GM12891 (cell line): ENCODE measurements at places on chromosomes 5 and 9.

DNA sequence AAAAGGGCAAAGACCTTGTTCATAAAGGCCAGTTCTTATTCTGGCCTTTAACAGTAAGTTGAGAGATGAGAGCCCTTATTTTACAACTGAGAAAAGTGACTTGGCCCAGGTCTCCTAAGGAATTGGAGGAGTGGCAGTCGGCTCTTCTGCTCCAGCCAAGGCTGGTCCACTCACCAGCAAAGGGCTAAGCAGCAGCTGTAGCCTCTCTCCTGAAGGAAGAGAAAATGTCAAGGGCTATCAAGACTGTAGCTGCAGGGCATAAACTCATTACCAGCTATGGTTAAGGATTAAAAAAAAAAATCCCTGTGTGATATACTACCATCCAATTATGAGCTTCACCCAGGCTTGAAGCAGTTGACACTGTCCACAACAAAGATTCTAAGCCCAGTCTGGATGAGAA is 138.6 kb upstream of the RAD23B start:
- no peak for DNase-seq

- DNase-seq = no peak
Observed at GRCh38 chr5:96844481-96844990, 31.8 kb upstream of the ERAP2 start.

DNA sequence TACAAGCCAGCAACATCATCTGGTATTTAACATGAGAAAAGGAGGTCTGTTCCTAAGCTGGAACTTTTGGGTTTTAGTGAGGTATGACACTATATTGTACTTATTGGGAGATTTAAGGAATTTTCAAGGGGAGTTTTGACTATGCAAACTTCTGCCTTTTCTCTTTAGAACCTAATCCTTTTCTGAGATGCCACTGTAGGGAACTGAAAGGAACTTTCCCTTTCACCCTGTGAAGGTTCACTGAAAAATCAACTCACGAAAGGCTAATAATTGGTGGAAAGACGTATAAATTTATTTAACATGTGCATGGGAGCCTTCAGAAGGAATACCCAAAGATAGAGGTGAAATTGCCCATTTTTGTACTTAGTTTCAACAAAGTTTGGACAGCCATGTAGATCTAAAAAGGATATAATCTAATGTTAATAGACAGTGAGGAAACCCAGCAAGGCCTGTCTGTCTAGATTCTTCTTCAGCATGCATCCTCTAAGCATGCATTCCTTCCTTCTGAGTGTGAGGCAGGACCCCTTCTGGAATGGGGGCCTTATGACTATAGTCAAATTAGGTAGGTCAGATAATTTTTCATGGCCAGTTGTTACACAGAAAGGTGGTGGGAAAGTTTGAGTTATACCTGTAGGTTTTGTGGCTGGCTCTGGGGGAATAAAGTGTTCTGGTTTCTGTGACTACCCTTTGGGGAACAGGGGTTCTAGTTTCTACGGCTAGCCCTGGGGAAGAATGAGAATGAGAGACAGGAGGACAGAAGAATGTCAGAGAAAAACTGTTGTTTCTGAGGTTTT is 200.3 kb downstream of the C9orf152 start:
- peak; percentile 17 for DNase-seq

DNA sequence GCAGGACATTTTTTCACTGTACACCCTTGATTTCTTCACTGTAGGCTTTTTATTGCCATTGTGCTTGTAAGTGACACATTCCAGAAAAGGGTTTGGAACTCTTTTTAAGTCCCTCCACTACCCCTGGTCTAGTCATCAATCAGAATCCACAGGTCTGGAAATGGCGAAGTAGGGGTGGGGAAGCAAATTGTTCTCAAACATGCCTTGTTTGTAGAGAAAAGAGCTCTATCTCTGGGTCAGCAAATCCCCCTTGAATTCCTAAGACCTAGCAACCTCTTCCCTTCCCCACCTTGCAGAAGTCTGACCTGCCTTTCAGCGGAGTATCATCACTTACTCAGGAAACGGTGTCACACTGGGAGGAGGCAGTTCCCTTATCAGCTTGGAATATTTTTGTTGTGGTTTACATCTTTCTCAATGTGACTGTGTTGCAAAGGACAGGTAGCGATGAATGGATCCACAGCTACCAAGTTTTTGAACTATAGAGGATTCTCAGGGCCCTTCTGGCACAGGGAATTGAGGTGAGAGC is 3.2 kb downstream of the SH3RF2 start:
- DNase-seq = no peak

DNA sequence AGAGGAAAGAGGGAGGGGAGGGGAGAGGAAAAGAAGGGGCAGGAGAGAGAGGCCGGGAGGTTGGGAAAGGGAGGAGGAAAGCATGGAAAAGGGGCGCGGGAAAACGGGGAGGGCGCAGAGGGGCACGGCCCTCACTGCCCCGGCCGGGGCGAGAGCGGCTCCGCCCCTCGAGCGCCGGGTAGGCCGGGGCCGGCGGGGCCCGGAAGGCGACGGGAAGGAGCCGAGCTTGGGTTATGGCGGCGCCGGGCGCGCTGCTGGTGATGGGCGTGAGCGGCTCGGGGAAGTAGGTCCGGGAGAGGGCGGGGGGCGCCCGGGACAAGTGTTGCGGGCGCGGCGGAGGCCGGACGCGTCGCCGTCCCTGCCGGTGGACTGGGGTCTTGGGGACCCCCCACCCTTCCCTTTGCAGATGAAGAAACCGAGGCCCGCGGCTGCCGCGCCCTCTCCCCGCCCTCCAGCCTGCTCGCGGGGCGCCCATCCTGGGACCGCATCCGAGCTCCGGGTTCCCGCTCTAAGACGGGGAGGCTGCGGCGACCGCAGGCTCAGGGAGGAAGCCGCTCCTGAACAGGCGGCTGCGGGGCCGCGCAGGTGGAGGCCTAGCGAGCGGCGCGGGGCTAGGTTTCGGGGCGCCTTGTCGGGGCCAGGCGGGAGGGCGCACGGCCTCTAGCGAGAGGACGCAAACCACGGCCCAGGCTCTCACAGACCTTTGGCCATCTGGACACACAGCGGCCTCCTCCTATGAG is at the start of gene IDNK:
Gene IDNK, plus strand, starts transcription at position 205 of the 740 bp plus-strand sequence. Its CDS starts 29 bp downstream, at position 234.
- peak; percentile 71 for DNase-seq

DNA sequence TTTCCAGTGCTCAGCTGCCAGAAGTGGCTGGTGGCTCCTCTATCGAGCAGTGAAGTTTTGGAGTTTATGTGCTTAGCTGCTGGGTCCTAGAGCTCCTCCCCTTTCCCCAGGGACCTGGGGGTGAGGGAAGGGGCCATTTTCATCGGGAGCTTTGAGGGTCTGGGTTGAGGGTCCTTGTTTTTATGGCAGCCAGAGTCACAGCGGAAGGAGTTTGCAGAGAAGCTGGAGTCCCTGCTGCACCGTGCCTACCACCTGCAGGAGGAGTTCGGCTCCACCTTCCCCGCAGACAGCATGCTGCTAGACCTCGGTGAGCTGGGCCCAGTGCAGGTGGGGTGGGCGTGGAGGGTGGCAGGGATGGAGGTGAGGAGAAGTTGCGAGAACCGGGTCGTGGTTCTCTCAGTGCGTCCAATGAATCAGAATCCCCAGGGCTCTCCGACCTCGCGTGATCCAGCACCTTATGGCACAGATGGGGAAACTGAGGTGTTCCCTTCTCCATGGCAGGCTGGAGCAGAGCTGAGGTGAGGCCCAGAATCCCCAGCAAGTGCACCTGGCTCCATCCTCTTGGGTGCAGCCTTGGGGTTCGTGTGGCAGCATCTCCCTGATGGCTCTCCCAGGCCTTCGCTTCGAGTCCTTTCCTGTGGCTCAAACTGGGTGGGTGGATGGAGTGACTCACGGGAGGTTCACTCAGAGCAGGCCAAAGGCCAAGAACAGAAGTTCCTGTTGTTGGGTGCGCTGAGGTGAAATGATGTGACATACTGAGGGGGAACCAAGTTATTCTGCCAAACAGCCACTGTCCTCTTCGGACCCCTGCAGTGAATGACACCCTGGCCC is 21.7 kb upstream of the DOLPP1 start:
- DNase-seq = no peak

DNA sequence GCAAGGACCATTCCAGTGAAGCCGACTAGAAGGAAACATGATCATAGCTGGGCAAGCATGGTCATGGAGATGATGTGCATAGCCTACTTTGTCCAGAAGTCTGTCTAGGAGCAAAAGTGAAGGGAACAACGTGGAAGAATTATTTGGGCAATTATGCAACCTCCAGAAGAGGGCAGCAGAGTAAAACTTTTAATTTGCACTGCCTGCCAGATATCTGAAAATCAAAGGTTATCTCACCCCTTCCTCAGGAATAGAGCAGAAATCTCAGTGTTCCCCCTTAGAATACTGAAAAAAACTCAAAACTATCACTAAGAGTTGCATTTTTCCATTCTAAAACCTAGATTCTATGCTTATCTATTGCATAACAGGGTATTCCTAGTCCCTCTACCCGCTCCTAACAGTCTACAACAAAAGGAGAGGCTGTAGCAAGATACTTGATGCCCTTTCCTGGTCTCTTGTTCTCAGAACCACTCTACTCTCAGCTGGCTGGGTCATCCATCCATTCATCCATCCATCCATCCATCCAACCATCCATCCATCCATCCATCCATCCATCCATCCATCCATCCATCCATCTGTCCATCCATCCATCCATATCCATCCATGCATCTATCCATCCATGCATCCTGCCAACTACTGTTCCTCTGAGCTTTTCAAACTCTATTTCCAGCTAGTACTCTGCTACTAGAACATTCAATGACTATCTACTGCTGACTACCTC is 8.4 kb upstream of the SETD9 start:
- DNase-seq = peak; percentile 6

DNA sequence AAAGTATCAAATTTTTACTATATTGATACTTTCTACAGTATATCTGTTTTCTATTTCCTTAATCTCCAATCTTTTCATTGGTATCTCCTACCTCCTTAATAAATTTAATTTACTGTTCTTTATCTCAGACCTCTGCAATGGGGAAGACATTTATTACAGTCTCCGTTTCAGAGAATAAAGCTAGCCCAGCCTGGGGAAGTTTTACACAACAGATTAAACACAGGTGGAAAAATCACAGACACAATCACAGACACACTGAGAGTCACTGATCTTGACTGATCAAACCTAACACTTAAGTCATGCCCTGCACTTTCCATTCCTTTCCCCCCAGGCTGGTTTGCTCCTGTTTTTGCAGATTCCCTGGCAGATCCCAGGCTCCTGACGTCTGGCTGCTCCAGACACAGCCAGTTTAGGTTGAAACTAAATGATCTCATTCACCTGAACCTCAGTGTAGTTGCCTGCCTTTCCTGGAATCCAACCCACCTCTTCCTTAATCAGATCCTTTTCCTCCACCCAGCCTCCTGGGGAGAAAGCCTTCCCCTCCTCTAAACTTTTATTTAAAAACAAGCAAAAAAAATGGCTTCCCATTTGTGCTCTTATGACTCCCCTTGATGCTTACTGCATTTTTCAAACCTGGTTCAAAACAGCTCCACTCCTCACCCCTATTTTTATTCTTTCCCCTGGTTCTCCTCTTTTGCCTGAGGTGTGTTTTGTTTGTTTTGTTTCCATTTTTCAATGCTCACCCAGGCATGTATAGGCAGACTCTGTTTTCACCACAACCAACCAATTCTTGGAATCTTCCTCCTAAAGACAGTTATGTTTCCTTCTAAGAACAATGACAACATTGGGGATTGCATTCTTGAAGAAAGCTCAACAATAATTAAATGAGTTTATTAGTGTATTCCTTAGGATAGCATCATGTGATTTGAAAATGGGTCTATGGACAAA is 29.5 kb upstream of the OSMR start:
- DNase-seq = no peak

DNA sequence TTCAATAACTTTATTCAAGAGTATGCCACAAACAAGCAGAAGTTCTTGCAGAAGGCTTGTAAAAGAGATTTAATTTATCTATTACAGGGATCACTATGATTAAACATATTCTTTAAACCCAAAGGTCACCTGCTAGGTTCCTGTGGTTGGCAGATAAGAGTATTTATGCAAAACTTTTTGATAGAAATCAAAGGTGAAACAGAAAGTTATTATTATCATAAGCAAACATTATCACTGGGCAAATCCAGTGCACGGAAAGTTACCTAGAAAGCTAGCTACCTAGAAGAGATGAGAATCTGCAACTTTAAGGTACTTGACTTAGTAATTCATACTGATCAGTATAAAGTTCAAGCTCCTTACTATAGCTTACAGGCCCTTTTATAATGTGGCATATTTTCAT is 3.2 kb downstream of the STARD4 start:
- DNase-seq = no peak

DNA sequence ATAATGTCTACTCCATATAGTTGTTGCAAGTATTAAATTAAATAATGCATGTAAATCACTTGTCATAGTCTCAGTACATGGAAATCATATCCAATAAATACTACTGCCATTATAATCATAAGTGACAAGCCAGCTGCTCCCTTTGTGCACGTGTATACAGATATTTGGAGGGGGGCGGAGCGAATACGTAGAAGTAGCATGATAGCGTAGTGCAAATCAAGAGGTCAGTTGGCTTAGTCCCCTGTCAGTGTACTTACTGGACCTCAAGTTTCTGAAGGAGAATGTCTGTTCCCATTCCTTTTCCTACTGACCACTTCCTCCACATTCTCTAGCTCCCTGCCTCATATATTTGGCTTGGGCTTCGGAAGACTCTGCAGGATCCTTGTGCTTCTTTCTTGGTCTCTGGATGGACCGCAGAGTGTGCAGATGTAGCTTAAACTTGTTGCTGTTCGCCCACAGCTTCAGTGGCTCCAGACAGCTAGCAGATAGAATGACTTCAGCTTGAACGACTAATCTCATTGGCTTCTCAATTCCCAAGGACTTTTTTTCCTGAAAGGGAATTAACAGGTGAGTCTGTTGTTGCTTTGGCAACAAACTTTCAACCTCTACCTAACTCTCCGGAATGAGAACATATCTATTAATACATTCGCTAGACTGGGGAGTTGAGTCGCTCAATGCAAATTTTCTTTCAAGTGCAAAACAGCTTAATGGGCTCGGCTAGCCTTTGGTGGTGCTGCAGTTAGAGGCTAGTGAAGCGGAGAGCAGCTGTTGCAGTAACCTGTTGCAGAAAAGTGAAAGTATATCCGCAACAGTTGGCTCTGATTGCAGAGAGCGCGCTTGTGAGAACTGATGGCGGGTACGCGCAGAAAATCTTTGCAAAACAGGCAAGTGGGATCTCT is at the start of gene PCDHB1:
Gene PCDHB1, plus strand, starts transcription at position 753 of the 899 bp plus-strand sequence. Its CDS starts 97 bp downstream, at position 850.
- no peak for DNase-seq

DNA sequence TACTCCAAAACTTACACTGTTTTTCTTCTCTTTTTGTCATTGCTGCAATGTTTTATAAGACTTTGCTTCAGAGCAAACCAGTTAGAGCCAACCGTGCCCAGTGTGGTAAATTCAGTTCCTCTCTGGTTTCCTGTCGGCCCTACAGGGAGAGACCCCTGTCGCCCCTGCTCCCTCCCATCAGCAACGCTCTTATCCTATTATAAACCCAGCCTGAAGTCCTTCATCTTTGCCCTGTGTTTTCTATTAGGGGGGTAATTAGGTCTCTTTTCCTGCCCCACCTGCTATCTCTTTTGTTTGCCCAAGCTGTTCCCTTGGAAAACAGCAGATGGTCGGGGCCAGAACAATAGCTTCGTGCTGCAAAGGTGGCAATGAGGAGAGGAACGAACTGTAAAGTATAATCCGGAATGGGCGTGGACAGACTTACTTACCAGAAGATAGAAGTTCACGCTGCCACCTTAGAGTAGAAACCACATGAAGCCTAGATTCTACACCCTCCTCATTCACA is 21.4 kb upstream of the OTULINL start:
- no peak for DNase-seq

GRCh38 chr5:112554101-112554977 is 135.3 kb upstream of the EPB41L4A start:
- no peak for DNase-seq
